Body of pancreas (tissue), 4 donors: ENCODE measurements at places on chromosomes 4 and X. TPM values are rescaled to one million over a fixed set of nuclear protein-coding genes. Genes with fewer than 3 reads are reported as not detected.

Gene EREG
- not detected for total RNA-seq

Gene CTAG1A
- total RNA-seq = not detected

GRCh38 chrX:115939070-115939469 is 231.5 kb upstream of the AGTR2 start:
- no peak for DNase-seq

- no peak for DNase-seq
These were observed 9.3 kb upstream of the SH3TC1 start for GRCh38 chr4:8189551-8190466.

- DNase-seq = peak; percentile 63
These were observed 1467.4 kb downstream of the C4orf33 start for GRCh38 chr4:130563185-130563888.

- DNase-seq = peak; percentile 16
These were observed 115.2 kb upstream of the LNX1 start for GRCh38 chr4:53706422-53707032.

DNA sequence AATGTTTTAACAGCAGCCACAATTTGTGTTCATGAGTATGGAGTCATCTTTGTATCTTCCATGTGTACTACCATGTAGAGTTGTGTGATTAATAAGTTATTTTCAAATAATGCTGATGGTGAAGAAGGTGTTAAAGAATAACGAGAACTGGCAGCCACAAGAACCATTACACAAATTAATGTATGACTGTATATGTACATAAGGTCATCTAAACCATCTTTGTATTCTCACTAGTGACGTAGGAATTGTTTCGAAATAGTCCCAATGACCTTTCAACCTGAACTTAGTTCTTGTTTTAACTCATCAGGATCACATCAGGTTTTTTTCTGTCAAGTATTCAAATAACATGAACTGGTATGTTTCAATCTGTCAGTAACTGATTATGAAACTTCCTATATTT is 48.3 kb upstream of the NOCT start:
- DNase-seq = no peak

DNA sequence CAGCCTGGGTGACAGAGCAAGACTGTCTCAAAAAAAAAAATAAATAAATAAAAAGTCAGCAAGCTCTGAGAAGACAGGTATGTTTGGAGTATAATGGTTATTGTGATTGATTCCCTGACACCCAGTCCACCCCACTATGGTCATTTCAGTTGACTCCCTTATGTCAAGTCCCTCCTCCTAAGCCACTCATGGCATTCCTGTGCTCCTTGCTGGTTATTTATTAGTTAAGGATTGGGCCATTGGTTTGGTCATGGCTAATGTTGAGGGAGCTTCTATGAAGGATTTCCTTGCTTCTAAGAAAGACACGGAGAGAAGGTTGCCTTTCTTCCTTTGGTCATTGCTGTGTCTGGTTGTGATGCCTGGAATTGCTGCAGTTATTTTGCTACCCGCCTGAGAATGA is 140.1 kb downstream of the UCHL1 start:
- no peak for DNase-seq

DNA sequence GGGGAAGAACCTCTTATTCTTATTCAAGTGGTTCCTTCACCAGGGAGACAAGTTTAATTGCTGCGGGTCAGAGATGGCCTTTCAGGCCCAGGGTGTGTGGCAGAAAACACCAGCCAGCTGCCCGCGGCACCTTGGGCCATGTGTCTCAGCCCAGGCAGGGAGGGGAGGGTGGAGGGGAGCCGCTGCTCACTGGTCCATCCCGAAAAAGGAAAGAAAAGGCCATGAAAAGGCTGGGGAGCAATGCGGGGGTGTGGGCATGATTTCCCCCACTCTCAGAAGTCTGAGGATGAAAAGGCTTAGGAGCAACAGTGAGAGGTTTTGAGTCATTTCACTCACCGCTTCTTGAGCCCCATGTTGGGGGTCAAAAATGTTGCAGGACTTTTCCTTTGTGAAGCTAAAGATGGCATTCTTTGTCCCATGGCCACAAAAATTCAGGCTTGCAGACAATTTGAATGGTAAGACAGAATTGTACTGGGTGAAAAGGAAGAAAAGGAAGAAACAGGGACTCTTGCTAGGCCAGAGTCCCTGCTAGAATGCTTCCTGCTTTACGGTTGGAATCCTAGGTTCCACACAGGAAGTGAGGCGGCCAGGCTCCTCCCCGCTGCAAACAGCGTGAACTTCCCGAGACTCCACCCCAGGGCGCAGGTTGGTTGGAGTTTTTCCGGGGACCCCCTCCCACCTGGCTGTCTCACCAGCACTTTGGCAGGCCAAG is 17.4 kb upstream of the FAM47E start:
- DNase-seq = no peak
